ENCODE measurements at places on chromosomes 11 and 22.

DNA sequence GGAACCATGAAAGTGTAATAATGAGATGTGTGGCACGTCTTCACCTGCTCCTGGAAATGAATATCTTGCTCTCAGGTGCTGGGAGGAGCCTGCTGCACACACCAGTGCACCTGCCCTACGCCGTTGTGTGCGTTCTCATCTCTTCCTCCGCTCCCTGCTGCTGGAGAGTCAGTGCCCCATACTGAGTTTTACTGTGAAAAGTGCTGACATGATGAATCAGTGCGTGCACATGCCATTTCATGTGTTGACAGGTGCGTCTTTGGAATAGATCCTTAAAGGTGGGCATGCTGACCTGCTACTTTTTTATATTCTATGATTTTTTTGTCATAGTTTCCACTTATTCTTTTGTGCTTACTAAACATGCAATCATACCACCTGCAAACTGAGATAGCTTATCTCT is 1015.8 kb downstream of the BRD1 start:
- DNase-seq: no peak

DNA sequence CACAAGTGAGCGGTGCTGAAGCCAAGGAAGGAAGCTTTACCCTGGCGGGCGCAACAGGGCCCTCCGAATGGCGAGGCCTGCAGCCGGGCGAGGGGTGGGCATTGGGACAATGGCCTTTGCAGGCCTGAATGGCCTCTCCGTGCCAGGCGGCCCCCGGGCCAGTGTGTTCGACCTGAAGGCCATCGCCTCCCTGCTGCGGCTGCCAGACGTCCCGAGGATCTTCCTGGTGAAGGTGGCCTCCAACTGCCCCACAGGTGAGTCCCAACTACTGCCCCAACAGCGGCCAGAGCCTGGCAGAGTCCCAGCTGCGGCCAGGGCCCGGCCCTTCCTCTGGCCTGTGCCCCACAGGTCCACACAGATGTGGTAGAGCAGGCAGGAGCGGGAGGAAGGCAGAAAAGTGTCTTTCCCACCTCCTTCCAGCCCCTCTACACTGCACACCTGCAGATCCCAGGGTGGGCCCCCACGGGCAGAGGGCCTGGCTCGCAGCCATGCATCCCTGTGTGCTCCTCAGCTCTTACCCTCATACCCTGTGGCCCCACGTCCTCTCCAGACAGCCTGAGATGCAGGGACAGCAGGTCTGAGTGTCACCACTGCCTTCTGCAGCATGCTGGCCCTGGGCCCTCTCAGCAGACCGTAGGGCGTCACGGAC is 11.3 kb downstream of the PHLDA2 start:
- no peak for DNase-seq

- DNase-seq: no peak
Observed at GRCh38 chr22:45284705-45285262, at the start of gene UPK3A. Gene UPK3A (plus strand): TSS chr22:45284949. CDS start chr22:45285014, 65 bp downstream.

- DNase-seq: no peak
Observed at GRCh38 chr11:113405724-113406478, 18.3 kb downstream of the ANKK1 start.

- no peak for DNase-seq
Observed at GRCh38 chr11:119062779-119063178, 4.8 kb upstream of the VPS11 start.

DNA sequence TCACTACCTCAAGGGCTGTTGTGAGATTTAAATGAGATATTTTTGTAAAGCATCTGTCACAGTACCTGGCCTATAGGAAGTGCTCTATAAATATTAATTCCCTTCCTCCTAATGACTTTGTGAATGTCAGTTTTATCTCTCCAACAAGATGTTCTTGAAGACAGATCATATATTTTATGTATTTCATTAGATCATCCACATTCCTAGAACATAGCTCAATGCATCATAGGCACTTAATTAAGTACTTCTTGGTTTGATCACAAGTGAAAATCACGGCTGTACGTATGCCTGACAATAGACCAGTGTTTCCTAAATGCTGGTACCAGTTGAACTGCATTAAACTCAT is 49.9 kb downstream of the RAB30 start:
- DNase-seq: no peak

- no peak for DNase-seq
Observed at GRCh38 chr11:8025816-8026215, 38.7 kb downstream of the EIF3F start.

DNA sequence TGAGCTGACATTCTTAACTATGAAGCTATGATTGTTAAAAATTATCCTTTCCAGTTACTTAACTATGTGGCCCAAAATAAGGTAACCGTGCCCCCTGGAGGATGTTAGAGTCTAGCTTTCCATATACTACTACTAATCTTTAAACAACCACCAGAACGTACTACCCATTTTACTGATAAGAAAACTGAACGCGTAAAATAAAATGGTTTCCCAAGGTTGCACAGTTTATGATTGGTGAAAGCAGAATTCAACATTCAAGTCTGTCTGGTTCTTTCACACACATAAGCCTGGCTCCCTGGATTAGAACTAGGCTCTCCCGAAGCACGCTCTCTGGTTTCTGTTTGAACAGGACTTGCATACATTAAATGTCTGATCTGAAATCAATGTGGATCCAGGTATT is 437.8 kb upstream of the CCDC90B start:
- no peak for DNase-seq

DNA sequence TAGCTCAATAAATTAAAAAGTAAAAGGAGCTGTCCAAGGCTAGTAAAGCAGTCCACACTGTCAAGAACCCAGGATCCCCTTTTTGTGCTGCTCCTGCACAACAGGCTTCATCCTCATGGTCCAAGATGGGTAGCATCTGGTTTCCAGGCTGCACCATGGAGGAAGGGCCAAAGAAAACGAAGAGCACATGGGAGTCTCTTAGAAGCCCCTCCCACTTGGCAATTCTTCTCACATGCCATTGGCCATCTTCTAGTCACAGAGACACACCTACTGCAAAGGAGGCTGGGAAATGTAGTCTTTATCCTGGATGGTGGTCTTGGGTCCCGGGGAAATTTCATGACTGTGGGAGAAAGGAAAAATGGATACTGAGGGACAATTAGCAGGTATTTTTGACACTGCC is 37.8 kb downstream of the PRR5L start:
- DNase-seq: no peak

DNA sequence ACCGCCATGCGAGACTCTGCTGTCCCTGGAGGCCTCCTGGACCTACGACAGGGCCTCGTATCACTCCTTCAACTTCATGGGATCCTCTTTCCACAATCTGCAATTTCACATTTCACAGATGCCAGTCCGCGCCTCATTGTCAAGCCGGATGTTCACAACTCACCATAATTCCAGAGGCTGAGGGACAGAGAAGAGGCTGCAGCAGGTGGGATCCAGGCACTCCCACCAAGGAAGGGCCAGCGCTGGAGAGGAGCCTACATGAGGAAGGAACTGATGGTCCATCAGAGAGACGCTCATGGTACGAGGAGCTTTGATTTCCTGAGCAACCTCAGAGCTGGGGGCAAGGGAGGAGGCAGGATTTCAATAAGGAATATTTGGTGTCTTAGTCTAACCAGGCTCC is 495.0 kb downstream of the BRD1 start:
- DNase-seq: no peak

GRCh38 chr22:35591714-35592417 is 25.3 kb downstream of the MB start:
- DNase-seq: no peak

DNA sequence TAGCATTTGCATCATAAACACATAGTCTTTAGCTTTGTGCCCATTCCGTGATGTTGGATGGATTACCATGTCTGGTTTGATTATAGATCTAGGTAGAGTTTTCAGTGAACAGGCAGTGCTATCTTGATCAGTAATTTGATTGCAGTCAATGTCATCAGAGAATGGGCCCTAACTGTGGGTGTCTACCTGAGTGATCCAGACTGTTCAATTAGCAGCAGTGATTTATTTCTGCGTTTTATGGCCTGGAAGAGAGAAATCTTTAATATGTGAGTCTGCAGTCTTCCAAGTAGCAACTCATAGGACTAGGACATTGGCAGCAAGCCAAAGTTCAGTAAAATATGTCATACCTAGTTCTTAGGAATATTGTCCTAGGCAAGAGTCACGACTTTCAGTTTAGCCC is 80.3 kb downstream of the CASP12 start:
- DNase-seq: no peak

DNA sequence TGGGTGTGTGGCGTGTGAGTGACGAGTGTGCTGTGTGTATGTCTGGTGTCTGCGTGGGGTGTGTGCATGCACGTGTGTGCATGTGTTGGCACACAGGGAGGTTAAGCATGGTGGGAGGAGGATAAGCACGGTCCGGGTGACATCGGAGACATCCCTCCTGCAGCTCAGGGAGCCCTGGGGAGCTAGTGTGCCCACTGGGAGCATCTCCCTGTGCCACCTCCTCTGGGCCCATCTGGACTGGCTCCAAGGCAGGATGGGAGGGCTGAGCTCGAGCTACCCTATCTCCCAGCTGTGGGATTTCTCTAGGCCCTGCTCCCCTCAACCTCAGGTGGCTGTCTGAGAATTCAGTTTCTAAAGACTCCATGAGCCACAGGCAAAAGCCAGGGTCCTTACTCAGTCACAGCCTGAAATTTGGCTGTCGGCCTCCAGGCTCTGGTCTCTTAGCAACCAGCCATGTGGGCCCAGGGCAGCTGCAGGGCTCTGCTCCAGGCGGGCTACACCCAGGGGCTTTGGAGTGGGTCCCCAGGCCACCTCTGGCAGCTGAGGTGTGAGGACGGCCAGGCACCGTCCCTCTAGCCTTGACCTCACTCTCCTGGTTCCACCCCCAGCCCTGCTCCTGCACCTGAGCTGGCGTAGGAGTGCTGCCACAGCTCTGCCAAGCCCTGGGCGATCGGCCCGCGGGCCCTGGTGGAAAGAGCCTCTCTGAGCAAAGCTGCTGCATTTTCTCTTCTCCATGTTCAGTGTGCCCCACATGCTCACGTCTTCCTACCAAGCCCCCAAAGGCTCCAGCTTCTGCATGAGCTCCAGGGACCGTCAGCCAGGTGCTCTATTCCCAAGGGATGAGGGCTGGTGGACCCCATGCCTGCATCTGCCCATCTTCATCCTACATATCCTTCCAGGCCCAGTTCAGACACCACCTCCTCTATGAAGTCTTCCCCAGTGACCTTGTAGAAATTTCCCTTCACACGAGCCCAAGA is 39.7 kb downstream of the RTL6 start:
- DNase-seq: no peak

DNA sequence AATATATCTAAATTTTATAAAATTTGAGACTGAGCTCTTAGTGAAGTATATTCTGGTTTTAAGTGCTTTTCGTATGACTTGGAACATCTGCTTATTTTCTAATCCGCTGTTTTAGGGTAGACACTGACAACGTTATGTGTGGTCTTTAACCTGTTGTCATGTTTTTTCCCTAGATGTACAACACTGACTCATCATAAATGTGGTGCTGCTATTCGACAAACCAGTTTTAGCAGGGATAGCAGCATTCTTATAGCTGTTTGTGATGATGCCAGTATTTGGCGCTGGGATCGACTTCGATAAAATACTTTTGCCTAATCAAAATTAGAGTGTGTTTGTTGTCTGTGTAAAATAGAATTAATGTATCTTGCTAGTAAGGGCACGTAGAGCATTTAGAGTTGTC is 23.8 kb upstream of the HIKESHI start:
- DNase-seq: no peak

DNA sequence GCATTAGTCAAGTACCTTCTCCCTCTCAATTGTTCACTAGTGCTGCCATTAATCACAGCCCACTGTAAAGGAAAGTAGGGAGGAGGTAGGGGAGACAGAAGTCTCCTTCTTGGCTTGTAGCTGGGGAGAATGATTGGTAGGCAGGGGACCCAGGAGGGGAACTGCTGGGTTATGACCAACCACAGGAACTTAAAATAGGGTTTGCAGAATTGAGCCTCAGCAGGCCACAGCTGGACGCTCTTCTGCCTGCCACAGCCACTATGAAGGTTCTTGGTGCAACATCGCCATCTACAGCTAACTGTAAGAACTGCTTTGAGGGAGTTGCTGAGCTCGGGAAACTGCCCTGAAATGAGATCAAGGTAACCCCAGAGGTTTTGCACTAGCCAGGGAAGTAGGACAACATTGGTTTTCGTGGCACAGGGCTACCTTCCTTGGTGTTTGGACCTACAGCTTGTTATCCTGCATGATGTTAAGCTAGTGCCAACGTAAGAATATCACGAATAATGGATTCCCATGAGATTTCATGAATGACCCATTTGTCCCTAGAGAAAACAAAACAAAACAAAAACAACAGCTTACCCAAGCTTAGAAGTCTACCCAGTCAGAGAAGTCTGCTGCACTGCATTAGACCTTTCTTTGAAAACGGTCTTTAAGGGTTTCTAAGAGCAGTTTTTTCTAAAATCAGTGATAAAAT is 787.1 kb upstream of the API5 start:
- no peak for DNase-seq

- DNase-seq: no peak
Observed at GRCh38 chr11:68255526-68255925, 16.2 kb downstream of the C11orf24 start.

GRCh38 chr22:29030618-29031226 is 30.9 kb downstream of the C22orf31 start:
- DNase-seq: no peak

GRCh38 chr11:34519595-34520235 is 6.1 kb upstream of the ELF5 start:
- no peak for DNase-seq

DNA sequence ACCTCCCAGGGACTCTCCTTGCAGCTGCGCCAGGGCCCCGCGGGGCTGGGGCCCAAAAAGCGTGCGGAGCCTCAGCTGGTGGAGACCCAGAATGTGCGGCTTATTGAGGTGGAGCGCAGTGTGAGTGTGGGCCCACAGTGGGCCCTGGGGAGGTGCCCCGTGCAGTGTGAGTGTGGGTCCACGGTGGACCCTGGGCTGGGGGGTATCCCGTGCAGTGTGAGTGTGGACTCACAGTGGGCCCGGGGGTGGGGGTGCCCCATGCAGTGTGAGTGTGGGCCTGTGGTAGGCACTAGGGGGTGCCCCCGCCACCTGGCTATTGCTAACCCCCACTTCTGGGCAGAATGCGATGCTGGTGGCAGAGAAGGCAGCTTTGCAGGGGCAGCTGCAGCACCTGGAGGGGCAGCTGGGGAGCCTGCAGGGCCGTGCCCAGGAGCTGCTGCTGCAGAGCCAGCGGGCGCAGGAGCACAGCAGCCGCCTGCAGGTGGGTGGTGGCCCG is 7.8 kb upstream of the RPS6KA4 start:
- no peak for DNase-seq

GRCh38 chr11:66313321-66314185 is 3.3 kb downstream of the CD248 start:
- no peak for DNase-seq

GRCh38 chr11:77647654-77648305 is 10.2 kb upstream of the CLNS1A start:
- DNase-seq: no peak

- no peak for DNase-seq
Observed at GRCh38 chr11:2886191-2886894, 768 bp upstream of the CDKN1C start.

Measured in activated CD4-positive, CD25-positive, alpha-beta regulatory T cell treated with anti-CD3 and anti-CD28 coated beads, Interleukin-2, amount 50 U/mL, for 16 hours (primary cell).